ENCODE measurements at places on chromosomes 16 and 17. TPM values are rescaled to one million over a fixed set of nuclear protein-coding genes. Genes with fewer than 3 reads are reported as not detected.
A peak's percentile ranks its signal among the peaks of the same experiment; 100 is the strongest.

Gene SPATA22
- total RNA-seq: not detected

- H3K27ac ChIP-seq: no peak overlapping the region
- H3K27me3 ChIP-seq: peaks cover 22% of the 10 kb centered on the region
- H3K4me1 ChIP-seq: no peaks in the 10 kb centered on the region
- H3K36me3 ChIP-seq: no peaks in the 10 kb centered on the region
- DNase-seq: no peak
Measured at GRCh38 chr16:16905850-16906249, 526.9 kb downstream of the NPIPA7 start.

DNA sequence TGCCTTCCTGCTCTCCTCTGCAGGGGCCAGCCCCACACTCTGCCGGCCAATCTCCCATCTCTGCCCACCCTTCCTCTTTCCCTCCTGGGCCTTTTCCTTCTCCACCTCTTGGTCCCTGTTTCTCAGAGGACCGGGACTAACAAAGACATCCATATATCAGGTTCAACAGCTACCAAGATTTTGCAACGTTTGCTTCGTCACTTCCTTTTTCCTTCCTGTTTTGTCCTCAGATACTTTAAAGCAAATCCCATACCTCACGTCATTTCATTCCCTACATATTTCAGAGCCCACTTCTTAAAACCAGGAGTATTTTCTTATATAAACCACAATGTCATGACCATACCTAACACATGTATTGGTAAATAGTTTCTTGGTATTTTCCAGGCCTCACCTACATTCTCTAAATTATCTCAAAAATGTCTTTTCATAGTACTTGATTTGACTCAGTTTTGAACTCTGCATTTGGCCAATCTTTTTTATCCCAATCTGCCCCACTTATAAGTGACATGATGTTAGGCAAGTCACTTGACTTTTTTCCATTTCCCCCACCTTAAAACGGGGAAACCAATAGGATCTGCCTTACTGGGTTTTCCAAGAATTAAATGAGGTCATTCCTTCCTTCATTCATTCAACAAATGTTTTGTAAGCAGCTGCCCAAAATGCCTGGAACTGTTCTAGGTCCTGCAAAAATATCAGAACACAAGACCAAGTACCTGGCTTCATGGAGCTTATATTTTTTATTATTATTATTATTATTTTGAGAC, 7.2 kb upstream of the USP10 start:
- H3K27me3 ChIP-seq: no peaks in the 10 kb centered on the region
- DNase-seq: no peak
- peaks cover 29% of the 10 kb centered on the region for H3K4me1 ChIP-seq
- no peaks in the 10 kb centered on the region for H3K36me3 ChIP-seq

DNA sequence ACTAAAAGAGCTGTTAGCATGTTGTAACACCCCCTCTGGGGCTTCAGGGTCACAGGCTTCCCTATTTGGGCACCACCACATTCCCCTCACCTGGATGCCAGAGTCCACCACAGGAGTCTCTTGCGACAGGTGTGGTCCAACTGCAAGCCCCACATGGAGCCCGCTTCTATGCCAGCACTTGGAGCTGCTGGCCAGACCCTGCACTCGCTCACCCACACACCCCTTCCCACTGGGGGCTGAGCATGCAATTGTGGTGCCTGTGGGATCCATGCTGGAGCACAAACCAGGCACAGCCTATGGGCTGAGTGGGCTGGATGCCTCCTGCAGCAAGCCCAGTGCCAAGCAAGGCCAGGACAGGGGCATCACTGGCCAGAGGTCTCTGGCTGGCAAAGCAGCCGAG, 6.0 kb upstream of the BLMH start:
- no peaks in the 10 kb centered on the region for H3K4me1 ChIP-seq
- no peaks in the 10 kb centered on the region for H3K36me3 ChIP-seq
- no peak for DNase-seq
- H3K4me3 ChIP-seq: no peak overlapping the region
- H3K27ac ChIP-seq: no peak overlapping the region

Gene ZNF213
- total RNA-seq: 13.3 TPM

- no peaks in the 10 kb centered on the region for H3K36me3 ChIP-seq
- H3K27ac ChIP-seq: no peak overlapping the region
- peaks cover 61% of the 10 kb centered on the region for H3K27me3 ChIP-seq
- no peak for DNase-seq
Measured at GRCh38 chr16:62022688-62023087, 13.6 kb downstream of the CDH8 start.

GRCh38 chr16:142405-142967, 4.0 kb upstream of the NPRL3 start:
- no peak for DNase-seq
- H3K4me1 ChIP-seq: no peaks in the 10 kb centered on the region
- peaks cover 10% of the 10 kb centered on the region for H3K27me3 ChIP-seq

DNA sequence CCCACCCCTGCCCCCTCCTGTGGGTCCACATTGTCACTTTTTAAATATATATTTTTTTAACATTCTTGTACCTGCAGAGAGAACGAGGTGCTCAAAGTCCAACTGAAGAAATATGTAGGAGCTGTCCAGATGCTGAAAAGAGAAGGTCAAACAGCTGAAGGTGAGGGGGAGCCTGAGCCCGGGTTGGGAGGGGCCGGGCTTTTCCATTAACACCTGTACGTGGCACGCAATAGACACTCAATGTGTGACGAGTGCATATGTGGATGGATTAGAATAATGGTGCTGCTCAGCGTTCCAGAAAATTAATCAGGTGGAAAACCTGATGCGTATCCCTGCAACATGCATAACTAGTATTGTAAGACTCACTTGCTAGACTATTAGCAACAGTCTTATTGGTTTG, 223.0 kb downstream of the SNX29 start:
- no peak overlapping the region for H3K4me3 ChIP-seq
- peaks cover 3% of the 10 kb centered on the region for H3K36me3 ChIP-seq
- H3K4me1 ChIP-seq: peaks cover 7% of the 10 kb centered on the region
- H3K27me3 ChIP-seq: no peaks in the 10 kb centered on the region

Gene MT3
- not detected for total RNA-seq

Gene ZSCAN10
- not detected for total RNA-seq

Gene MT1M
- not detected for total RNA-seq

Gene ITGAD
- not detected for total RNA-seq

Gene LITAFD
- not detected for total RNA-seq

GRCh38 chr17:3964203-3965117, at the start of gene ATP2A3:
Gene ATP2A3, minus strand, starts transcription at chr17:3964437. Its CDS starts 146 bp downstream, at chr17:3964291.
- H3K4me3 ChIP-seq: peak within 1 kb of the TSS; percentile 81
- DNase-seq: no peak
- peaks cover 67% of the 10 kb centered on the region for H3K27me3 ChIP-seq
- no peaks in the 10 kb centered on the region for H3K36me3 ChIP-seq
- peaks cover 16% of the 10 kb centered on the region for H3K4me1 ChIP-seq
- H3K27ac ChIP-seq: peak within 1 kb of the TSS; percentile 50

DNA sequence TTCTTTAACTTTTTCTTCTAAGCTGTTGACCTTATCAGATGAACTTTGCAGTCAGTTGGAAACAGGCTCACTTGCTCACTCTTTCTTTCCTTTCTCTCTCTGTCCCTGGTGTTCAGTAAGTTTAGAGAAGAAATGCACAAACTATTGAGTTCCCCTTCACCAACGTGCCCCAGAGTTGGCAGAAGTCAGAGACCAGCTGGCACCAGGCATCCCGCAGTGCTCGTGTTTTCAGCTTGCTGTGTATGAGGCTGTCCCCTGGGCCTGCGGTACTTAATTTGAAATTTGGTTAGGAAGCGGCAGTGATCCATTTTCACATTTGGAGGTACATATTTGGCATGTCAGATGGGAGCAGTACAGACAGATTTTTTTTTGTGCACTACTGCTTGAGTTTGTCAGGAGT, 258.6 kb downstream of the SNX29 start:
- no peaks in the 10 kb centered on the region for H3K36me3 ChIP-seq
- H3K27me3 ChIP-seq: no peaks in the 10 kb centered on the region
- H3K27ac ChIP-seq: no peak overlapping the region
- peaks cover 15% of the 10 kb centered on the region for H3K4me1 ChIP-seq

DNA sequence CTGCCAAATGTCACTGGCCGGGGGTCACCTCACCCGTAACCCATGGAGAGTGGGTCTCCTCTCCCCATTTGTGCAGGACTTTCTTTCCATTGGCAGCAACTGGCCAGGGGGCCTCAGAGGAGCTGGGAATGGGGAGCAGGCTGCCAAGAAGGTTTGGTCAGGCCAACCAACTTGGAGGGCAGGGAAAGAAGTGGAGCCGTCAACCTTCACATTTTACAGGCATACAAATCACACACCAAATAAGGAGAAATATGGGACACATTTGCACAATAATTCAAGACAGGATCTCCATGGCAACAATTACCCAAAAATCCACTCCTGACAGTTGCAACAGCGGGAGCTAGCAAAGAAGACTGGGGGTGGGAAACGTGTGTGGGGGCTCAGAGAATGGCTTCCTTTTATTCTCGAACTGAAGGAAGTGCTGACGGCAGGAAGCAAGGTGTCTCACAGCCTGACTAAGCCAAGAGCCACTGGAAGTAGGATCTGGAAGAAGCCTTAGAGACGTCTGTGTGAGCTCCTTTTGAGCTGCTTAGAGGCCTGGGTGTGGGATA, 20.9 kb downstream of the RPRML start:
- H3K27ac ChIP-seq: no peak overlapping the region
- no peak for DNase-seq
- peaks cover 6% of the 10 kb centered on the region for H3K36me3 ChIP-seq
- no peaks in the 10 kb centered on the region for H3K4me1 ChIP-seq

DNA sequence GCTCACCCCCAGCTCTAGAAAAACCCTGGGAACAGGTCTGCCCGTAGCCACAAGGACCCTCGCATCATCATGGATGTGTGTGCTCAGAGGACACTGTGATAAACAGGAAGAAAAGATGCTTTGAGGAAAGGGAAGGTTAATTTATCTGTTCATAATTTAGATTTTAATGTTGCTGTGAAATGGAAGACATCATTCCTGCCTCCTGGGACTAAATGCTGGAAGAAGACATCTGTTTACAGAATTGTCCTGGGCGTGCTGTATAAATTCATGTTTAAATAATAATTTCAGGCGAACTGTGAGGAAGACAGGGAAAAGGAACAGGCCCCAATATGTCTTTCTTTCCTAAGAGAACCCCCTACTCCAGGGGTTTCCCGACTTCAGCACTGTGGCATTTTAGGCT, 112.6 kb downstream of the SHISA6 start:
- no peak for DNase-seq
- no peak overlapping the region for H3K4me3 ChIP-seq
- no peaks in the 10 kb centered on the region for H3K36me3 ChIP-seq
- no peaks in the 10 kb centered on the region for H3K27me3 ChIP-seq
- no peak overlapping the region for H3K27ac ChIP-seq
- no peaks in the 10 kb centered on the region for H3K4me1 ChIP-seq

GRCh38 chr16:64962786-64963185, 159.1 kb downstream of the CDH11 start:
- no peak for DNase-seq
- H3K27me3 ChIP-seq: no peaks in the 10 kb centered on the region
- peaks cover 32% of the 10 kb centered on the region for H3K36me3 ChIP-seq
- no peak overlapping the region for H3K27ac ChIP-seq
- H3K4me3 ChIP-seq: no peak overlapping the region

- no peaks in the 10 kb centered on the region for H3K36me3 ChIP-seq
- DNase-seq: no peak
- no peaks in the 10 kb centered on the region for H3K4me1 ChIP-seq
- peaks cover 3% of the 10 kb centered on the region for H3K27me3 ChIP-seq
Measured at GRCh38 chr16:2284001-2284770, 16.3 kb upstream of the RNPS1 start.

- no peaks in the 10 kb centered on the region for H3K27me3 ChIP-seq
Measured at GRCh38 chr16:727291-727977, 528 bp downstream of the HAGHL start.

Gene SLC5A11
- total RNA-seq: 0.45 TPM

Gene CLDN9
- 3.4 TPM for total RNA-seq

Gene KRT20
- total RNA-seq: 41.9 TPM

- no peak overlapping the region for H3K27ac ChIP-seq
- H3K27me3 ChIP-seq: no peaks in the 10 kb centered on the region
- H3K36me3 ChIP-seq: no peaks in the 10 kb centered on the region
- peaks cover 25% of the 10 kb centered on the region for H3K4me1 ChIP-seq
Measured at GRCh38 chr16:27235938-27236245, 32.6 kb downstream of the KDM8 start.

DNA sequence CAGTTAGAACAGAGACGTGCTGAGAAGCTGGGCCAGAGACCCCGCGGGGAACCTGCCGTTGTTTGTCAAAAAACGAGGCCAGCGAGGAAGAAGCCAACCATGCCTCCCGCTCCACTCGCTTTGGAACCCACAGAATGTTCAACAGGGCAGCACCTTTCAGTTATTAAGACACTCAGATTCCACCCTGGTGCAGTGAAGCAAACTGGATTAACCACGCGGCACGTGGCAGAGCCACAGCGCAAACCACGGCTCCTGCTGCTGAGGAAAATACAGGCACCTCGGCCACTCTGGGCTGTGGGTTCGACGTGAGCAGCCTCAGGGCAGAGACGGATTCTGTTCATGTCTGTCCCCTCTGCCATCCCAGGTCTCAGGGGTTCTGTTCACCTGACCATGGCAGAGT, 24.4 kb downstream of the ALOX15 start:
- no peak for DNase-seq
- no peak overlapping the region for H3K27ac ChIP-seq
- H3K36me3 ChIP-seq: no peaks in the 10 kb centered on the region
- H3K4me1 ChIP-seq: peaks cover 20% of the 10 kb centered on the region
- no peak overlapping the region for H3K4me3 ChIP-seq
- no peaks in the 10 kb centered on the region for H3K27me3 ChIP-seq

Gene MAZ
- 294 TPM for total RNA-seq
